ENCODE measurements at places on chromosomes 2 and 18. TPM values are rescaled to one million over a fixed set of nuclear protein-coding genes. Genes with fewer than 3 reads are reported as not detected.

CCDC102B gene
- 5.4 TPM for total RNA-seq

C2orf74 gene
- 22.5 TPM for total RNA-seq

KCNG2 gene
- total RNA-seq = 1.9 TPM

PMS1 gene
- total RNA-seq = 11.6 TPM
